ENCODE measurements at places on chromosomes 16 and 17. TPM values are rescaled to one million over a fixed set of nuclear protein-coding genes. Genes with fewer than 3 reads are reported as not detected.

- H3K4me3 ChIP-seq, result no peak overlapping the region
- peaks cover 16% of the 10 kb centered on the region for H3K4me1 ChIP-seq
- H3K27me3 ChIP-seq, result no peaks in the 10 kb centered on the region
- no peak overlapping the region for H3K27ac ChIP-seq
These were observed 10.2 kb downstream of the TAX1BP3 start for GRCh38 chr17:3657874-3658783.

PMP22 gene
- 28.7 TPM for total RNA-seq

ITGAX gene
- total RNA-seq, result 1.9 TPM

DNA sequence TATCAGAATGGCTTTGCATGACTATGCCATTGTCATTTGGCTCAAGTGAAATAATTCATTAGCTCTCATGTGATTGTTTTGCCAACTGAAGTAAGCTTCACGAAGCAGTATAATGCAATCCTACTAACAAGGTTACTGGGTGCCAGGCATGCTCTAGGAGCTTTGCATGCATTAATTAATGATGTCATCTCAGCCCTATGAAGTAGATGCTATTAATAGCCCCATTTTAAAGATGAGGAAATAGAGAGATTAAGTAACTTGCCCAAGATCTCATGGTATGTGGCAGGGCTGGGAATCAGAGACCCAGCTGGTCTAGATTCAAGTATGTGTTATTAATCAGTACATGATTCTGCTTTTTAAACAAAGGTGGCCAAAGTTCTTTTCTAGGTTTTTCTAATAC is 14.1 kb downstream of the KRT39 start:
- peaks cover 82% of the 10 kb centered on the region for H3K4me1 ChIP-seq
- H3K36me3 ChIP-seq, result no peaks in the 10 kb centered on the region
